ENCODE measurements at places on chromosomes 2 and 18.

DNA sequence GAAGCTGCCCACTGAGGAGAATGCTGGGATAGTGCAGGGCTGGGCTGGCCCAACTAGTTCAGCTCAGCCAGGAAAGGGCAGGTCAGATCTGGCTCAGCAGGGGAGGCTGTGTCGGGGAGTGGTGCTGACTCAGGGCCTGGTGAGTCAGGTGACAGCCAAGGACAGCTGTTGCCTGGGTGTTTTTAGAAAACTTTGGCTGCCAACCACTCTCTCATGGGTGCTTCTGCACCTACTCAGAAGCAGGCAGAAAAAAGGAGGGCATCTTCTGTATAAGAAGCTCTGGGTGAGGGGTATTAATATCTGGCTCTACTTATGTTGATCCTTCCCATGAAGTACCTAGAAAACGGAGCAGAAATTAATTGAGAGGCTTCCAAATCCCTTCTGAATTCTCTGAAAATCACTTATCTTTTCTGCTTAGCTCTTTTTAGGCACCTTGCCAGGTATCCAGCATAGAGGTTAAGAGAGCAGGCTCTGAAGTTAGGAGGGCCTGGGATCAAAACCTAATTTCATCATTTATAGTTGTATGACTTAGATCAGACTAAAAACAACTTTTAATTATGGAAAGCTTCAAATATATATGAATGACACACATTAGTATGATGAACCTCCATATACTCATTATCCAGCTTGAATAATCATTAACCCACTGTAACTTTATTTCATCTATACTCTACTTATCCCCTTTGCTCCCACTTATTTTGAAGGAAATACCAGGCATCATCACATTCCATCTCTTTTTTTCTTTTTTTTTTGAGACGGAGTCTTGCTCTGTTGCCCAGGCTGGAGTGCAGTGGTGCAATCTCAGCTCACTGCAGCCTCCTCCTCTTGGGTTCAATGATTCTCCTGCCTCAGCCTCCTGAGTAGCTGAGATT, 15.5 kb upstream of the RAB10 start:
- peak; percentile 26 for DNase-seq

- no peak for DNase-seq
Measured at GRCh38 chr2:64295326-64296139, 151.3 kb upstream of the PELI1 start.

DNA sequence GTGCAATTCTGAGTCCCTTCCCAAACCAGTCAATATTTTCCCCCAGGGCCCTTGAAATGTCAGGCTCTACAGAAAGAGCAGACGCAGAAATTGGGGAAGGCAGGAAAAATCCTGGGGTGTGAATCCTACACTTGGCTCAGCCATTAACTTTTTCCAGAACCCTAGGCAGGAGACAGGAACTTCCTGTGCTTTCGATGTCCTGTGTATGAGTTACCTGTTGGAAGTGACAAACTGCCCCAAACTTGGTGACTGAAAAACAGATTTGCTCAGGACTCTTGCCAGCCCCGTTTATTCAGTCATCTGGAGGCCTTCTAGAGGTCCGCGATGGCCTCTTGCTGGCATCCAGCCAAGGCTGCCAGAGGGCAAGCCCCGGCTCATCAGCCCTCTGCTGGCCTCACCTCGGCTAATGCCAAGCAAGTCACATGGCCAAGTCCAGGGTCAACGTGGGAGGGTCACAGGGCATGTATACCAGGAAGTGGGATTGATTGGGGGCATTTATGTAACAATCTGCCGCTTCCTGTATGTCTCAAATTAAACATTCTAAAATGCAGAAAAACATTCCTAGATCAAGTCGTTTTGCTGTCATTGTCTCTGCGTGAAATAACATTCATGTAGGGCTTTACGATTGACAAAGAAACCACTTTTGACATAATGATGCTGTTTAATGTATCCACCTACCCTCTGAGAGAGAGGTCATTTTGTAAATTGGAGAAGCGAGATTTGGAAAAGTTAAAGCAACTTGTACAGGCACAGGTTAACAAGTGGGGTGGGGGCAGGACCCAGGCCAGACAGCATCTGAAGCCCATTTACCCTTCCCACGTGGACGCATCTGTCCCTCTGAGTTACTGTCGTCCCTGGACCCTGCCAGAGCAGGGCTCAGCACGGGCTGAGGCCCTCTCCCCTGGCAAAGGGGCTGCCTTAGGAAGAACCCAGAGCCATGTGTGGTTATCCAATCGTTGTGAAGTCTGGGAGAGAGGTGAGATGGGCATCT, 179.4 kb downstream of the INHBB start:
- DNase-seq, result no peak

- no peak for DNase-seq
Measured at GRCh38 chr2:20444993-20445910, 1.6 kb upstream of the RHOB start.

GRCh38 chr2:215060861-215061536, 77.4 kb downstream of the ABCA12 start:
- DNase-seq, result no peak

GRCh38 chr2:165827016-165827920, 33.2 kb upstream of the GALNT3 start:
- DNase-seq, result no peak

DNA sequence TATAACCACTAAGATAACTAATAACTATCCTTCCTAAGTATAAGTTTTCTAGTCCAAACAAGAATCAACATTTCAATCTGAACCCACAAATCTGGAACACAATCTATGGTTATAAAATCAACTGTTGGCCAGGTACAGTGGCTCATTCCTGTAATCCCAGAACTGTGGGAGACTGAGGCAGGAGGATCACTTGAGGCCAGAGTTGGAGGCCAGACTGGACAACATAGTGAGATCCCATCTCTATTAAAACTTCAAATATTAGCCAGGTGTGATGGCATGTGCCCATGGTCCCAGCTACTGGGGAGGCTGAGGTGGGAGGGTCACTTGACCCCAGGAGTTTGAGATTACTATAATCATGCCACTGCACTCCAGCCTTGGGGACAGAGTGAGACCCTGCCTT, 11.2 kb downstream of the MRPS5 start:
- DNase-seq, result no peak

- DNase-seq, result no peak
Measured at GRCh38 chr2:234595829-234596228, 98.9 kb upstream of the ARL4C start.

DNA sequence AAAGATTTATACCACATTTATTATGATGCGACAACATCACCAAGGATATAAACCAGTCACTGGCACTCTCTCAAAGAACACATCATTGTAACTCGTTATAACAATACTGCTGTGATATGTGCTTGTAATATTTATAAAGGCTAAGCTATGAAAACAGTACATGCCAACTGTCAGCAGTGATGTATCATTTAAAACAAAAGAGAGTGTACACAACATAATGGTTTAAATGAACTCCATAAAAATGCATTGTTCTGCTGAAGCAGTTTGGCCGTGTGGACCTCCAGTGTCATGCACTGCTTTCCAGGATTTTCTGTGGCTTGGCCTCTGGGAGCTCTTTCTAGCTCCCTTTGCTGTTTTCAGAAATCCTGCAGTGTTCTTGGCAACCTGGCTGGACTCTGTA, 215.6 kb downstream of the MTX2 start:
- no peak for DNase-seq

- DNase-seq, result no peak
Measured at GRCh38 chr2:46306330-46306751, 9.1 kb downstream of the EPAS1 start.

DNA sequence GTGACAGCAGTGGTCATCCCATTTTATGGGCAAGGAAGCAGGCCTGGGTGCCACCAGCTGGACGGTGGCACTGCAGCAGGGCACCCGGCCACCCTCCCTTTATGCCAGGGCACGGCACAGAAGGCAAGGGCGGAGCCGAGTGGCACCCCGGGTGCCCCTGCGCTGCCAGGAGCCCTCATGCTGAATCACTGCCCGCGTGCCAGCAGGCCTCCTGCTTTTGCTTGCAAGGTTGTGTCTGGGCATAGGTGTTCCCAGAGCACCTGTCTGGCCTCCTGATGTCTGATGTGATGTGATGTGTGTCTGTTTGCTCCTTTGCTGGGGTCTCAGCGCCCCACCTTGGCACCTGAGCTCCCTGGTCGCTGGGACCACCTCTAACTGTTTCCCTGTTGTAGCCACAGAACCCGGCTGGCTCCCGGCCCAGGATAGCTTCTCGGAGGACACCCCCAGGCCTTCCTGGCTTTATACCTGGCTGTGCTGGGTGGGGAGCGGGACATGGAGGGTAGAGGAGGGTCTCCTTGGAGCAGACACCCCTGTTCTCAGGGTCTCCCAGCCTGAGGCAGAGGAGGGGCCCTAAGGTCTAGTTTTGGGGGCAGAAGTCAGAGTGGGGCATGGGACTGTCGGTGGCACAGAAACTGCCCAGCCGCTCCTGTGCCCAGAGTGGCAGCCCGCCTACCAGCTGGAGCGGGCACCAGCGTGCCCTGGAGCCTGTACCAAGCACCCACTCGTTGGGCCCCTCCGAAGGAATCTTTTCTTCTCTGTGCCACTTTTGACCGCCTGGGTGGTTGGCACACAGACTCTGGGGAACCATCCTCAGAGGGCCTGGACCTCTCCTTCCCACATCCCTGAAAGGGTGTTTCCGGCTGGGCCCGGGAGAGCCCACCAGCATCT, 3.6 kb downstream of the GPC1 start:
- DNase-seq, result no peak

- no peak for DNase-seq
Measured at GRCh38 chr2:222239945-222240675, 58.7 kb downstream of the PAX3 start.

- no peak for DNase-seq
Measured at GRCh38 chr2:8121022-8121825, 560.6 kb upstream of the ID2 start.

DNA sequence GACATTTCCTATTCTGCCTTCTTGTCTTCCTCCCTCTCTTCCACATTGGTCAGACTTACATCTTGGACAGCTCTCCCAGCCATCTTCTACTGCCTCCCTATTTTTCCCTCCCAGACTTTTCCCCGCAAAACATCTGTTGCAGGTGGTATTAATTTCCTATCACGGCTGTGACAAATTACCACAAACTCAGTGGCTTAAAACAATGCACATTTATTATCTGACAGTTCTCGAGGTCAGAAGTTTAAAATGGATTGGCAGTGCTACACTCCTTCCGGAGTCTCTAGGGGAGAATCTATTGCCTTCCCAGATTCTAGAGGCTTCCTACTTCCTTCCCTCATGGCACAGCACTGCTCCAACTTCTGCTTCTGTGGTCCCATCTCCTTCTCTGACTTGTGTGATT, 33.3 kb downstream of the STRADB start:
- peak; percentile 21 for DNase-seq

DNA sequence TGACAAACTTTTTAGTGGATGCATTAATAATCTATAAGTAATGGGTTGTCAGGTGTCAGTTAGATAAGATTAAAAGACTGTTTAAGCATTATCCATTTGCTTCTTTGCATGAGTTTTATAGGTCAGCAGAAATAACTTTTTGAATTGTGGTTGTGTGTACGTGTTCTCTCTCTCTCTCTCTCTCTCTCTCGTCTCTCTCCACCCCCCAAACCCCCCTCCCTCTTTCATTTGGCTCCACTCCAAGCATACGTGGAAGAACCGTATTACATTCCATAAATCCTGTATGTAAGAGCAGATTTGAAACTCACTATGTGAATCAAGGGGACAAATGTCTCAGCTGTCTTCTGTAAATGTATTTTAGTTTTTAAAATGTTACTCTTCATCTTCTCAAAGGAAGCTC, 120.2 kb downstream of the MEIS1 start:
- peak; percentile 61 for DNase-seq

- DNase-seq, result no peak
Measured at GRCh38 chr2:38596229-38596628, 6.5 kb downstream of the HNRNPLL start.

Measured in hindlimb muscle (tissue), 1 donor.